Right forelimb (tissue), 1 donor: ENCODE measurements at places on chromosomes 6 and 20.

- DNase-seq: no peak
Measured at GRCh38 chr20:36548006-36548315, 6.6 kb downstream of the MYL9 start.

- DNase-seq: no peak
Measured at GRCh38 chr6:104326173-104327001, 533.3 kb downstream of the HACE1 start.

DNA sequence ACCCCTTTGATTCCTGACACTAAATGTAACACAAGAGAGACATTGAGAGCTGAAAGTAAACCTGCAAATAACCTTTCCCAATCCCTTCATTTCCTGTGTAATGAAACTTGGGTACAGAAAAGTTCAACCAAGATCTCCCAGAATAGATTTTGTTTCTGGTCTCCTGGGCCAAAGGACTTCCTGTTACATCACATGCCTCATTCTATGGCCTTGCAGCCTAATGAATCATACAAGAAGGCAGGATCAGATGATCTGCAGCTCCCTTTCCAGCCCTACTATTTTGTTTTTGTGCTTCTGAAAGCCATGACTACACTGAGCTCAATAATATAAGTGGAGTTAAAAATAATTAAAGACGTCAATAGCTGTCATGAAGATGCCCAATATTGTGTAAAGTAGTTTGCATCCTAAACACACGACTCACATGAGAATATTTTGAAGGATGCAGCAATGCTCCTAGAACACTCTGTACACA is 73.4 kb upstream of the NOX3 start:
- no peak for DNase-seq

- peak; percentile 62 for DNase-seq
Measured at GRCh38 chr20:57682184-57683101, 27.4 kb downstream of the PMEPA1 start.

GRCh38 chr20:3777381-3777715 is 3.9 kb downstream of the SPEF1 start:
- DNase-seq: no peak

GRCh38 chr20:40952136-40952535 is 76.5 kb upstream of the TOP1 start:
- DNase-seq: no peak

DNA sequence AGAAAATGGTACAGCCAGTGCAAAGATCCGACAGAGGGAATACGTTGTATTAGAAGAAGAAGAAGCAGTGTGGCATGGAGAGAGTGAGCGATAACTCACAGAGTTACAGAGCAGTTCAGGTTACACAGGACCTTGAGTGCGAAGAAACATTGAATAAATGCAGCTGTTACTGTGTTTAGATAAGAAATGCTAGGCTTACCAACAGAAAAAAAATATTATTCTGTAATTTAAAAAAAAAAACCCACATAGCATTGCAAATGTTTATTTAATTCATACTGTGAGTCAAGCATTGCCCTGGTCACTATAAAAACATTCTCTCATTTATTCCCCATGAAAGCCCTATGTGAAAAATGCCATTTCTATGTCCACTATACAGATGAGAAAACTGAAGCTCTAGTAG is 373.4 kb upstream of the EPHA7 start:
- DNase-seq: no peak

DNA sequence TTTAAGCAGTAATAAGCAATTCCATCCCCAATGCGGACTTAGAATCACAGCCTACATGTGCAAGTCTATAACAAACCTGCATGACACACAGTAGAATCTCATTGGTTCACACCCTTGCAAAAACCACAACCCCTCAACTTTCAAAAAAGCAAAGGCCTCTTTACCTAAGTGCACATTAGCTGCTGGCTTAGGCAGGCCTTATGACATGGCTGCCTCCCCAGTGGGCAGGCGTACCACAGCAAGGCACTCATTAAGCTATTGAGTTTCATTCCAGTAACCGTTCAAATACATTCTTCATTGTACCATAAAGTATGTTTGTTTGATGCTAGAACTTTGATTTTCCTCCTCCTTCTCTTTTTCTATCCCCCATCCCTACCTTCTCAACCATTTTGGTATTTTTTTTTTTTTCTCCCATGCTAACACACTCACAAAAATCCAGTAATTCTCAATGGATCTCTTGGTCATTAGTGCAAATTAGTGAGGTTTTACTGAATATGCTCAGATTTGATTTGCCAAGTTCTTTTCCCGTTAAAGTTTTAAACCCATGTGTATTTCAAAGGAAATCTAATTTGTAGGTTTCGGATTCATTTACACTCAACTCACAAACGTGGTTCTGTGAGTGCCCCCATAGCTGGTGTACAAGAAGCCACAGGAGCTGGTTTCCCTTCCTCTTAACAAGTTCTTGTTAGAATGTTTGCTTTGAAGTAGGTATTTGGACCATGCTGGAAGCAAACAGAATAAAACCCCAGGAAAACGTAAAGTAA is 460.4 kb upstream of the RUNX2 start:
- DNase-seq: no peak

DNA sequence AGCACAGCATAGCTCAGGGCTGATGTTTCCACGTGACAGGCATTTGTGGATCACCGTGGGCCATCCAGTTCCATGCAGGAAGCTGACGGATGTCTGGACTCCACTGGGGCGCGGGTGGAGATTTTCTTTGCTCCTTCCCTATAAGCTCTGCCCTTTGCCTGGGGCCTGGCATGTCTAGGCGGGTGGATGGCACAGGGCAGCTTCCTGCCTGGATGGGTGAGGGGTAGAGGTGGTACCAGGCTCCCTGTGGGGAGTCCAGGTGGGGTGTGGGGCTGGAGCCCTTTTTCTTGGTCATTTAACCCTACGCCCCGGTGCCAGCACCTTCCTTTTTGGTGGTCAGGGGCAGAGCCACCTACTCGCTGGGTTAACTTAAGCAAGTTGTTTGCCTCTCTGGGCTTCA is 10.4 kb downstream of the FAM110A start:
- DNase-seq: no peak

DNA sequence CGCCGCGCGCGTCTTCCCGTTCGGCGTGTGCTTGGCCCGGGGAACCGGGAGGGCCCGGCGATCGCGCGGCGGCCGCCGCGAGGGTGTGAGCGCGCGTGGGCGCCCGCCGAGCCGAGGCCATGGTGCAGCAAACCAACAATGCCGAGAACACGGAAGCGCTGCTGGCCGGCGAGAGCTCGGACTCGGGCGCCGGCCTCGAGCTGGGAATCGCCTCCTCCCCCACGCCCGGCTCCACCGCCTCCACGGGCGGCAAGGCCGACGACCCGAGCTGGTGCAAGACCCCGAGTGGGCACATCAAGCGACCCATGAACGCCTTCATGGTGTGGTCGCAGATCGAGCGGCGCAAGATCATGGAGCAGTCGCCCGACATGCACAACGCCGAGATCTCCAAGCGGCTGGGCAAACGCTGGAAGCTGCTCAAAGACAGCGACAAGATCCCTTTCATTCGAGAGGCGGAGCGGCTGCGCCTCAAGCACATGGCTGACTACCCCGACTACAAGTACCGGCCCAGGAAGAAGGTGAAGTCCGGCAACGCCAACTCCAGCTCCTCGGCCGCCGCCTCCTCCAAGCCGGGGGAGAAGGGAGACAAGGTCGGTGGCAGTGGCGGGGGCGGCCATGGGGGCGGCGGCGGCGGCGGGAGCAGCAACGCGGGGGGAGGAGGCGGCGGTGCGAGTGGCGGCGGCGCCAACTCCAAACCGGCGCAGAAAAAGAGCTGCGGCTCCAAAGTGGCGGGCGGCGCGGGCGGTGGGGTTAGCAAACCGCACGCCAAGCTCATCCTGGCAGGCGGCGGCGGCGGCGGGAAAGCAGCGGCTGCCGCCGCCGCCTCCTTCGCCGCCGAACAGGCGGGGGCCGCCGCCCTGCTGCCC is 1.1 kb downstream of the SOX4 start:
- DNase-seq: peak; percentile 87

DNA sequence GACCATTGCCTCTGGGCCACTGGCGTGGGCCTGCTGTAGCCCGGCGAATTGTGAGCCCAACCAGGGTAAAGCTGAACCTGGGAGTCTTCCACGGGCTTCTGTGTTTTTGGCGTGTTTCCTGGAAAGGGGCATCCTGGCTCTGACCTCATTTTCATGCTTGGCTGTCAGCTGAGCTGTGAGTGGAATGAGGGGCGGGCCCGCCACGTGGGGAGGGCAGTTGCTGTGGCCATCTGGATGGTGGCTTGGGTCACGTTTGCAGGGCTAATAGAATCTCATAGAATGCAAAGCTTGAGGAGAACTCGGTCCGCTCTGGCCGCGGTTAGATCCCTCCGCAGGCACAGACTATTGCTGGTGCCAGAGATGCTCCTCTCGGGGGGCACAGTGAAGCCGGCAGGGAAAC is 263.0 kb downstream of the SMOC2 start:
- no peak for DNase-seq

DNA sequence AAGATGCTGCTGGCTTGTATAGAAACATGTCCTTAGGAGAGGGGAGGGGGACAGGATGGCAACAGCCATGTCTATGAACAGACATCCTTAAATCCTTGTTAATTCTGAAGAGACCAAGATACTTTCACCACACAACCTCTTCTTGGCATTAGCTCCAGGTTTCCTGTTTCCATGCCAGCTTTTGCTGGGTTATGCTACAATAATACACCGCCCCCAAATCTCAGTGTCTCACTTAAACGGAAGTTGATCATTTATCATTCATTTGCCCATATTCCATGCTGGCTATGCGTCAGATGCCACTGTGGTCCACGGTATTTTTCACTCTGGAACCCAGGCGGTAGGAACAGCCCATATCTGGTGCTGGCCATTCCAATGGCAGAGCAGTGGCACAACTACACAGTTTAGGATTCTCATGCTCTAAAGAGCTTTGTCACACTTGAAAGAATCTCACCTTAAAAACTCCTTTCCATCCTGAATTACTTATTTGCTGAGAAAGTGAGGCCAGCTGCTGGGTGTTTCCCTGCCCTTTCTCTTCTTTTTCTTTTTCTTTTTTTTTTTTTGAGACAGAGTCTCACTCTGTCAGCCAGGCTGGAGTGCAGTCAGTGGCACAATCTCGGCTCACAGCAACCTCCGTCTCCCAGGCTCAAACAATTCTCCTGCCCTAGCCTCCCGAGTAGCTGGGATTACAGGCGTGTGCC is 3.7 kb upstream of the RNASET2 start:
- DNase-seq: no peak

GRCh38 chr6:70980727-70981126 is 23.9 kb upstream of the B3GAT2 start:
- DNase-seq: peak; percentile 50

DNA sequence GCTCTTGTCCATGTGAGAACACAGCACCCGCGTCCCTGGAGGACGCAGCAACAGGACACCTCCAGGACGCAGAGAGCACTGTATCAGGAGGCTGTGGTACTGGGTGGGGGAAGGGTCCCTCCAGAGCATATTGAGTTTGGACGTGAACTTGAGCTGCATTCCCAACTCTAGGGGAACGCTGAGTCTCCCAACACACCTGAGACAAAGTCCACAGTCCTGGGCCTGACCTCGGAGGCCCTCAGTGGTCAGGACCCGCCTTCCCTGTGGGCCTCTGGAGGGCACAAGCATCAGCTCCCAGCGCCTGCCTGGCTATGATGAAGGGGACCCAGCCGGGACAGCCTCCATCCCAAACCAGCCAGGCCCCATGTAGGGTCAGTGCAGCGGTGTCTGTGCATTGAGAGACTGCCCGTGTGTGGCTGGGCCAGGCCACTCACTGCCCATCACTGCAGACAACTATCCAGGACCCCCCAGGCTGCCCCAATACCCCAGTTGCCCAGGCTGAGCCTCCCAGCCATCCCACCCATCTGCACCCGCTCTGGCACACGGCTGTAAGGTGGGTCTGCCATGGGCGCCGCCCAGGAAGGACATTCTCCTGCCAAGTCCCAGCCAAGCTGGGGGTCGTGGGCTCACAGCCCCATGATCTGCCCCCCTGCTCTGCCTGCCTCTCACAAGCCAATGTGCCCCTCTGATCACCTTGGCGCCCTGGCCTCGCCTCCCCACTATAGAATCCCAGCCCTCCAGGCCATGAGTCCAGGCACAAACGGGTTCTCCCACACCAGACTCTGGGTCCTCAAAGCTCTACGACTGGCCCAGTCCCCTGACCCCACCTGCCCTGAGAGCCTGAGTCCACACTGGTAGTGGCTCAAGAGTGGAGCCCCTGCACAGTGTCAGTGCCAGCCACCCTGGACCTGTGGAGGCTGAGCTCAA is 115.7 kb downstream of the TAF4 start:
- peak; percentile 15 for DNase-seq

GRCh38 chr6:38877721-38878120 is 162.6 kb downstream of the DNAH8 start:
- no peak for DNase-seq

- DNase-seq: no peak
Measured at GRCh38 chr20:1895674-1896483, 672 bp downstream of the SIRPA start.

- no peak for DNase-seq
Measured at GRCh38 chr6:3733321-3733925, 18.1 kb downstream of the PXDC1 start.

DNA sequence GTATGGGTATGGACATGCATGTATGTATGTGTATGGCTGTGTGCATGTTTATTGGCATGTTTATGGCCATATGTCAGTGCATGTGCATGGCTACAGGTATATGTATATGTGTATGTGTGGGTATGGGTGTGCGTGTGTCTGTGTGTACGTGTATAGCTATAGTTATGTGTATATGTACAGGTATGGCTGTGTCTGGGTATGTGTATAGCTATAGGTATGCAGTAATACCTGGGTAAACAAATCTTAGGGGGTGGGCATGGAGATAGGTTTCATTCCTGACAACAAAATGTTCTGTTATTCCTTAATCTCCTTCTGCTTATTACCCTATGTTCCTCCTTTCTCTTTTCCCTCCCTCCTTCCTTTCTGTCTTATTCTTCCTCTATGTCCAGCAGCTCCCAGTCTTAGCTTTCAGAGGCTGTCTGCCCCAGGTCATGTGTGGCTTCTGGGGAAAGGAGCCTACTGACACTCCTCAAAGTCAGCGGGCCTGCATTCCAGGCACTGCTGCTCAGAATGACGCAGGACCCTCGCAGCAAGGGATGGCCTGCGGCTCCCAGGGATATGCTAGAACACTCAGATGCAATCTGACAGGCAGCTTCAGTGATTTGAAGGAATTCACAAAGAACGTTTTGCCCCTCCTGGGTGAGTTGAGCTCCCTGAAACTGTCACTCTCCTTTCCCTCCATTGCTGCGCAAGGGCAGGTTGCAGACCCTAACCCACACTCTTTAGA is 139.3 kb upstream of the PHACTR1 start:
- DNase-seq: no peak

DNA sequence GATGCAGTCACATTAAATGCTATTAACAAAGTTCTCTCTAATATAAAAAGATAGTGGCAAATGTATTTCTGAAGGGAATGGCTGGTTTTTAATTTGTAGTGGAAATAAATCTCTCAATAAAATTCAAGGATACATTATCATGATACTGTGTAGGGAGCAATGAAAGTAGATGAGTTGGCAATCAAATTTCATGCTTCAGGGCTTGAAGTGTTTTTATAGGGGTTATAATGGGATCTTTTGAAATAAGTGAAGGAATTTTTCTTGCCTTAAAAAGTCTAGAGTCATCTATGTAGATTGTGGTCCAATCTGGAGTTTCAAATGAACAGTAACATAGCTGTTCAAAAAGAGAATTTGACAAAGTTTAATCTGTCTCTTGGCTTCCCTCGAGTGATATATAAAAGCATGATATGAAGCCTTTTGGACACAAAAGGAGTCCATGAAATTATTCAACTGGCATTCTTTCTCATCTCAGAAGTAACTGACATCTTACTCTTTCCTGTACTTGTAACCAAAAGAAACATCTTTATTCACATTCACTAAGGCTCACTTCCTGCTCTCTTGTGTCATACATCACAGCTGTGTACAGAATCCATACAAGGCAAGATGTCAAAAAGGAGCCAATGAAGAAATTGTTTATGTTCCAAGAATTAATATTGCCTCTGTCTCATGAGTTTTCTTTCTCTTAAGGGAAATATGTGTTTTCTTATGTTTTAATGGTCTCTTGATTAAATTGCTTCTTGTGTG is 591.0 kb upstream of the GJE1 start:
- DNase-seq: no peak
